ENCODE measurements at places on chromosomes 13 and 19.

GRCh38 chr13:113859311-113860050, 4.4 kb downstream of the GAS6 start:
- no peak for DNase-seq

DNA sequence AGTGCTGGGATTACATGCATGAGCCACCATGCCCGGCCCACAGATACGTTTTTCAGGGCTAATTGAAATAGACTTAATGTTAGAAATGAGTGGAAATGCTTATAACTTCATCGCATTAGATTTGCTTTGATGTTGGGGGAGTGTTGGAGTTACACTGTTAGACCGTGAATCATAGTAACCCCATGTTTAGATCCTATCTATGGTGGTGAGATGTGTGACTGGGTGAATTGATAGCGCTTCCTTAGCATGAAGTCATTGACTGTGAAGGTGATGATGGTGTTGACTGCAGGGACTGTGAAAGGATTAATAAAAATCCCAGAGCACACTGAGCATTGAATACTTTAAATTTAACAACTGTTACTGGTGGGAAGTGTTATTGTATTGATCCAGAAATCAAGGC, 1.7 kb downstream of the ZNF264 start:
- DNase-seq = no peak

DNA sequence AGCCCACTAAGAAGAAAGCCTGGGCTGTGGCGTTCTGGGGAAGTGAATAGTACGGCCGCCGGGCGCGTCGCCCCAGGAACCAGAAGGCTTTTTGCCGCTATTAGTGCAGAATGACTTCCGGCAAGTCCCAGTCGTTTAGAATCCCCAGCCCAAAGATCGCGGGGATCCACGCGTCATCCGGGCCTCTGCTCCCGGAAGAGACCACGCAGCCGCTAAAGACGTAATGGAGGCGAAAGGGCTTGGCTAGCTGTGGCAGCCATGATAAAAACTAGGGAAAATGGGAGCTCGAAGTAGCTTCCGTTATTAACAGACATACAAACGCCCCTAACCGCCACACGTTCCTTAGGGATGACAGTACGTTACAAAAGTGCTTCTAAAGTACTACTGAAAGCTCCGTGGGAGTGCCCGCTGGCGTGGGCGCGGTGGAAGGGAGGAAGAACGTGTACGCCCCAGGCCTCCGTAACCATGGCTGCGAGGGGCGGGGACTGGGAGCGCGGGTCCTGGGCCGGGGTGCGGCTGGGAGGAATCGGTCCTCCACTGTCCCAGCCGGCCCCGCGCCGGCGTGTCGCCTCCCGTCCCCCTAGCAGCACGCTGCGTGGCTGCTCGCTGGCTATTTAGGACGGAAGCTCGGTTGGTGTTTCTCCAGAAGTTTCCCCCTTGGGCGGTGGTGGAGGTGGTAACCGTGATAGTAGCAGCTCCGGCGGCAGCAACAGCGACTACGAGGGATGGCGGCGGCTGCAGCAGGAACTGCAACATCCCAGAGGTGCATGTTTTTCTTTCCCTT, at the start of gene SUGT1:
TSS of gene SUGT1 (plus strand) at position 641 of the 784 bp plus-strand sequence. CDS start at position 726, 85 bp downstream.
- DNase-seq = peak; percentile 95

GRCh38 chr13:74168263-74168675, 34.1 kb upstream of the KLF12 start:
- no peak for DNase-seq

DNA sequence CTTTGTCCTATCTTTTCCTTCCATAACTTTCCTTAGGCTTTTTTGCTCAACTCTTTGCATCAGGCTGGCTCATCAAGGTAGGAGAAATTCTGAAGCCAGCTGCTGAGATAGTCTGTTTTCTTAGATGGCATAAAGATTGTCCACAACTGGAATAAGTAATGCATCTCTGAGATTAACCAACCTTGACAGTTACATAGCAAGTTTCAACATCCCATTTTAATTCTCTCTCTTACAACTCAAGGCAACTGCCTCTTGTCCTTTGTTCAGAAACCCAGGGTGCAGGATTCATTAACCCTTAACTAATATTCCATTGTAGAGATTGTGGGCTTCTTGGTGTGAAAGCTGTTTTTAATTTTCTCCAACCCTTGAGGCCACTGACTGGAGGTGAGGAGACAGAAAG, 239.2 kb downstream of the LACC1 start:
- no peak for DNase-seq

GRCh38 chr13:88926890-88927502, 1255.8 kb downstream of the SLITRK5 start:
- DNase-seq = no peak

DNA sequence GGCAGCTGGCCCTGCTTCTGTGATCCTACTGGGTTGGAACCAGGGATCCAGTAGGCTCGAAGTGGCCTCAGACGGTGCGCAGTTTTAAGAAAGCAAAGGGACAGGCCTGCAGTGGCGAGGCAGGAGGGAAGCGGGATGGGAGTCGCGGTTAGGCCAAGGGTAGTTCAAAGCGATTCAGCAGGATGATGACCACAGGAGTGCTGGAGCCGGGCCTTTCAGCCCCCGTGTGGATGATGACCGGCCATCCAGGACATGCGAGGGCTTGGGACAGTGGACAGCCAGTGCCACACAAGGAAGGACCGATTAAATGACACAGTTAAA, 854 bp downstream of the RNASEH2B start:
- DNase-seq = no peak

GRCh38 chr13:94946039-94946438, 233.7 kb upstream of the SOX21 start:
- DNase-seq = no peak

DNA sequence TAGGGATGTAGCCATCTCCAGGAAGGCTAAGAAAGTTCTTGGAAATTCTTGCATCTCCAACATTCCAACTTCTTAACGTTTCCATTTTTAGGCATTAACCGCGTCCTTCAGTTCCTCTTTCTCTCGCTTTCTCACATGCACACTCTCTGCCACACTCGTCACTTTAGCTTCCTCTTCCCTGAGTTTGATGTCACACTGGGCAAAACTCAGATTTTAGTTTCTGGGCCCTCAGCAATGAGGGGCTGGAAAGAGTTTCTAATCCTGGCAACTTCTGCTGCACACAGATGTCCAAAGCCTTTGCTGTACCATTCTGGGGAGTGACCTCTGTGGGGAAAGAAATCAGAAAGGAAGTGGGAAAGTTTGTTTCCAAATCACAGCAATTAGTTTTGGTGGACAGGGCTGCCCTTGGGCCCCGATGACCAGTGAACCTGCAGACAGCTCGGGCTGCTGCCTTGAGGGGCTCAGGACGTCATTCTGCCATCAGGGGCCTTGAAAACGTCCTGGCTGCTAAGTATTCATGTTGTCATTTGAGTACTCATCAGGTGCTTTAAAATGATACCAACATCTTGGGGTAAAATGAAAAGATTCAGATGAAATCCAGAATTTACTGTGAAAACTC, 89.3 kb downstream of the KL start:
- DNase-seq = no peak

GRCh38 chr13:36912973-36913372, 7.1 kb downstream of the SMAD9 start:
- DNase-seq = no peak

Measured in stimulated activated CD4-positive, alpha-beta T cell treated with anti-CD3 and anti-CD28 coated beads, Interleukin-4, amount 100 ng/mL, for 4 hours (primary cell).